ENCODE measurements at places on chromosomes 6 and 20.
A peak's percentile ranks its signal among the peaks of the same experiment; 100 is the strongest.

GRCh38 chr6:82458147-82458546 lies 94.5 kb downstream of the TPBG start:
- DNase-seq: peak; percentile 5

DNA sequence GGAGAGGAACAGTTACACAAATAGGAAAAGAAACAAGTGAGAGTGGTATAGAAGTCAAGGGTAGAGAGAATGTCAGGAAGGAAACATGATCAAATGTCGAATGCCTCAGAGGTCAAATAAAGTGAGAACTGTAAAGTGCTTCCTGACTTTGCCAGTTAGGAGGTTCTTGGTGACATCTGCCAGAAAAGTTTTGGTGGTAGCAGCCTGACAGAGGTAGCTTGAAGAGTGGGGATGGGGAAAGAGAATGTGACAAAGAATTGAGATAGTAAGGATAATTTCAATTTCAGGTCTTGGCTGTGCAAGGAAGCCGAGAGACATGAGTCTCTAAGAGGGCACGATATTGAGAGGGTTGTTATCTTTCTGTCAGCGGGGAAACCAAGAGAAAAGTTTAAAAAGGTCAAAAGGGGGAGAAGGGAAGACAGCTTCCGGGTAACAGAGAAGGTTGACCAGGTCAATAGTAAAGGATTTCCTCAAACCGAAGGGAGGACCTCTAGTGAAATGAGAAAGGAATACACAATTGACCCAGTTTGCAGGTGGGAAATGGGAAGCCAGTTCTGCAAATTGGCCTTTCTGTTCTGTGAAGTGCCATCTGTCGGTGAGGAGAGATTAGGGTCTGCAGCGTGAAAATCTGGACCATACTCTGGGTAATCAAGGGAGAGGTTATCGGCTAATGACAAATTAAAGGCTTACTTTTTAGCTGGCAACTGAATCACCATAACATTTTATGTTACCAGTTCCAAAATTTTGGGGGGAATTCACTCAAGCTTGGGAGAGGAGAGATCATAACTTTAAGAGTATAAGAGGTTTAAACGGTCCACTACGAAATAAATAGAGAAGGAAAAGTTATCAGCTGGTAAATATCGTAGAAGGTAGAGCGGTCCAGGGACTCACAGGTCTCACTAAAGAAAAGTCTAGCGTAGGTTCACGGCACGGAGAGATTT lies 973 bp upstream of the BRD2 start:
- DNase-seq: peak; percentile 64

DNA sequence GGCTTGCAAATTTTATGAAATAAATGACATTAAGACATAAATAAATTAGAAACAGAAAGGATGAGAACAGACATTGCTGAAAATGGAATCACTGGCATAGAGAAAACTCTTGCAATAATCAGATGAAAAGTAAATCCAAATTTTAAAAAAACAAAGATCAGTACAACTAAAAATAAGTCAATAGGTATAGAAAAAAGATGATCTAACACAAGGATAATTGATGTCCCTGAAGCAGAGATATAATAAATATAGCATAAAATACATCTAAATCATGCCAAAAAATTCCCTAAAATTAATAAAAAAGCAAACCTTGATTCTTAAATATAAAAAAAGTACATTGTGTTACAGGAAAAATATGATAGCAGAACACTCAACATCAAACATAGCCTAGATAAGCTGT lies 379.6 kb downstream of the SYNE1 start:
- no peak for DNase-seq

- DNase-seq: peak; percentile 74
These were observed 26.6 kb upstream of the C6orf58 start for GRCh38 chr6:127550403-127550802.

DNA sequence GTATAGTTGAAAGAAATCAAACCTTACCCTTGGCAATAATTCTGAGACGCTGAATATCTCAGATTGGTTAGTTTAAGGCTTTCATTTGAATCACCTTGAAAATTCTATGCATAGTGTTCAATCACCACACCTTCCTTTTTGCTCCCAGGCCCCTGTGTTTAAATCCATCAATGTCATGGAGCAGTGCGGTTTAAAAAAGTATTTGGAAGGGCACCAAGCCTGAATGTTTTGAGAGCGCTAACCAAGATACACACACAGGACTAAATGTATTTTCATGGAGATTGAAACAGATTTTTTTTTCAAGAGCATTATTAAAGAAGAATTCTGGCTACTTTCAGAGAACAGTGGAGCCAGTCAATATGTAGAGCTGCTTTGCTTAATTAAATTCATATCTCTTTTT lies 195.7 kb downstream of the CENPW start:
- no peak for DNase-seq

- peak; percentile 70 for DNase-seq
These were observed 27.5 kb upstream of the AGPAT4 start for GRCh38 chr6:161301338-161301737.
